ENCODE measurements at places on chromosomes 4 and X.

DNA sequence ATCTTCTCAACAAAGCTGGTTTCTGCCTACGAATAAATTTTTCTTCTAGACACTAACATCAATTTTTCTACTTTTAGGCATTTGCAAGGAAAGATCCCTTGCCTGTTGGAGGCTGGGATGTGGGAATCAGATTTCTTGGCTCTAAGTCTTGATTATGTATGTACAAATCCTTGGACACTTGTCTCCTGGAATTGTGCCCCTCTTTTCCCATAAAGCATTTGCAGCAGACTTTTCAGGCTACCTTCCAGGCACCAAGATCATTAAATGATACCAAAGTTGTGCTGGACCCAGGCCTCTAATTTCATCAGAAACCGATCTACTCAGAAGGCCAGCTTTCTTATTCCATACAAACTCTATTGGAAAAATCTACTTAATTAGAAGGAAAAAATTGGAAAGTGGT, 339.5 kb upstream of the DIPK2B start:
- DNase-seq, result no peak

GRCh38 chr4:151804821-151805220, 44.0 kb upstream of the GATB start:
- no peak for DNase-seq

DNA sequence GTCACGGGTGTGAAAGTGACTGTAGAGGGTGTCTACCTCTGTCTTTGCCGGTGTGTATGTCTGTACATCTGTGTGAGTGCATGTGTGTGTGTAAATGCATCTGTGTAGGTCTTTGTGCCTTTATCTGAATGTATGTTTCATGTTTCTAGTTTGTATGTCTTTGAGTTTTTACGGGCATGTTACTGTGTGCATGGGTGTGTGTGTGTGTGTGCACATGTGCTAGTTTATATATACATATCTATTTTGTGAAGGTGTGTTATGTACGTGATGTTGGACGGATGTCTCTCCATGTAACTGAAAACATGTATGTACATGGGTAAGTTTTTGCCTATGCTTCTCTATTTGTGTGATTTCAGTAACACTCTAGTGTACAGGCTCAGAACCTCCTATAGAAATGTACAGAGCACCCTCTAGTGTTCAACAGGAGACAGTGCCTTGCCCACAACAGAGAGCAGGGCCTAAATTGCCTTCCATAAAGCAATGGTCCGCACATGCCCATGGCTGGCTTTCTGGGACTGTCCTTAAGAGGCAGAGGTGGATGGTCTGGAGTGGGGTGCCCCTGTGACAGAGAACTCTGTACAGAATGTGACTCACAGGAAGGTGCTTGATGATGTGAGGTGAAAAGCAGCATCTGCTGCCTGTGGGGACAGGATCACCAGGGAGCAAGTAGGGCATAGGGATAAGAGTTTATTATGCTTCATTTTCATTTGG, 343.5 kb downstream of the RAPGEF2 start:
- DNase-seq, result no peak

DNA sequence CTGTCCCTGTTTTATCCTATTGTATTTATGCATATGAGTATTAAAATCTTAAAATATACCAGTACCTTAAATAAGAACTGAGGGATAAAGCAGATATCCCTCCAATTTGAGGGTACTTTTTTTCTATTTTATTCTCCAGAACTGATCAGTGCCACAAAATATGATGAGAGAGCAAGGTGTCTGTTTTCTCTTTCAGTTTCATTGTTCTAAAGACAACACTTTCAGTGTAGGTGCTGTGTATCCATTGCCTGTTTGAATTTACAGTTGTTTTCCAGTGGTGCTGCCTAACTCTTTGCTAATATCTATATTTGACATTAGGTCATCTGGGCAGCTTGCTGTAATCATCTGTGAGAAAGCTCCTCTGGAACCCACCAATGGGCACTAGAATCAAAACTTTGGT, 394.7 kb downstream of the IL1RAPL1 start:
- DNase-seq, result no peak

GRCh38 chr4:89275587-89275986, 32.0 kb downstream of the GPRIN3 start:
- DNase-seq, result no peak

GRCh38 chr4:171876636-171877035, 63.4 kb downstream of the GALNTL6 start:
- DNase-seq, result no peak

DNA sequence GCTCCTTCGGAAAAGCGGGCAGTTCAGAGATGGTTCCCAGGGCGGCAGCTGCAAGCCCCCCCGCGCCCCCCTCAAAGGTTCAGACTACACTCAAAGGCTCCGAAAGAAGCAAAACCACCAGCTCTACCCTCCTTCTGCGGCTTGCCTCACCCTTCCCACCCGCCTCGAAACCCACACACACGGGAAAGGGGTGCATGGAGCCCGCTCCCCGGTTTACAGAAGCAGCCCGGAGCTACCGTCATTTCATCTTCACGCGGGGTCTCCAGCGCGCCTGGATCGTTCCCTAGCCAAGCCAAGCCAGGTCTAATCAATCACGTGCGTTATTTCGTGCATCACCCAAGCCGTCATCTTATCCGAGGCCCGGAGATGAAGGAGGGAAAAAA, 1.2 kb downstream of the NLGN4X start:
- DNase-seq, result no peak

DNA sequence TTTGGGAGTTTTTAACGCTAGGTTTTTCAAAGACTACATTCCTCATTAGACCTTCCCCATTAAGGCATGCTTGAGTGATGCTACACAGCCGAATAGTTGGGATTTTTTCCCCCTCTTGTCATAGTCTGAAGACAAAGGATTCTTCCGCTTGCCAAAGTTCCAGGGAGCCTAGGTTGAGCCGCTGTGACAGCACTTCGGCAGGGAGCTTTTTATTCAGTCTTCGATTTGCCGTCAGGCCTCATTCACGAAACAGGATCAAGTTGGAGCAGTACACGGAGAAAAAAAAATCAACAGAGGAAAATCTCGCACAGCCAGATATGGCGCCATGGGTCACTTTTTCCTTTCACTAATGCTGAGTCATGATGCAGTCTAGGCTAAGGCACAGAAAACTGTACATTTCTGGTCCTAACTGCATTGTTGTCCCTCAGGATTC, 24.3 kb downstream of the SHROOM3 start:
- DNase-seq, result no peak

- no peak for DNase-seq
Observed at GRCh38 chrX:76029385-76029784, 143.5 kb upstream of the PBDC1 start.

DNA sequence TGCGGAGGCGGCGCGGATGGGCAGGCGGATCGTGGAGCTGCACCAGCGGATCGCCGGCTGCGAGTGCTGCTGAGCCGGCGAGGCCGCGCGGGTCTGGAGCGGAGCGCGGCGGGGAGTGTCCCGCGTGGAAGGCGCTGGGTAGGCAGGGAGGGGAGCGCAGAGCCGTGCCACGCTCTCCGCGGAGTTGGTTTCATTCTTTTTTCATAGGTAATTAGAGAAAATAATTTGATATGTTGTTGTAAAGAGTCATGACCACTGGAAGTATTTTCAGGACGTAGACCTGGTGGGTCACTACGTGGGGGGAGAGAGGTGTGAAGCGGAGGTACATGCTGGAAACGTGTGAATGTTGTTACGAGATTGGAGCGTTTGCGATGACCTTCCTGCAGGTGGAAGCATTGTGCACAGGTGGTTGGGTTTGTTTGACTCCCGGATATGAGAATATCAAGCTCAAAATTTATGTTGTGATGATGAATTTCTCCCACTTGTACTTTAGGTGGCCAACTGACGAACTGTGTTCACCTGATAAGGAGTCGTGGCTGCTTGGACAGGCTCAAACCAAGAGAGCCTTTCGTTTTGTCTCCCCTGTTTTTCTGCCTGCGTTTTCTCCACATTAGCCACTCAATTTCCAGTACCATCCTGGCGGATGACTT, 19.1 kb upstream of the S100P start:
- DNase-seq, result peak; percentile 76
